Thoracic aorta (tissue), 2 donors: ENCODE measurements at places on chromosomes 2 and 18. TPM values are rescaled to one million over a fixed set of nuclear protein-coding genes. Genes with fewer than 3 reads are reported as not detected.

TEX44 gene
- not detected for total RNA-seq

ACMSD gene
- total RNA-seq: not detected

MAP2 gene
- 51.6 TPM for total RNA-seq

PDE11A gene
- 0.28 TPM for total RNA-seq

NOSTRIN gene
- total RNA-seq: 18.3 TPM

CDCA7 gene
- 4.9 TPM for total RNA-seq

DNA sequence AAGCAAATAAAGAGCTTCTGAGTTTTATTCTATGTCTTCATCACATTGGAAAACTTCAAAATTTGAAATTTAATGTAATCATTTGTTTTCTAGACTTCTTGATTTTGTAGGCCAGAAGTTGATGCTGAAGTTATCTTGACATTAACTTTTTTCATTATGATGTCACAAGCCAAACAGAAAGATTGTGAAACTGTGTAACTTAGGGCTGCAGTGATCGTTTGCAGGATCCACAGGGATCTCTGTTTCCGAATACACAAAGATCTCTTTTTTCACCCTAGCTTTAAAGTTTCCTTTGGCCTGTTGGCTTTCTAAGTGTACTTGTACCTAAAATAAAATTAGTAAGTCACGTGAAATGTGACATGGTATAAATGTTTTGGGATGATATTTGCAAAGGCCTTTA is 594.9 kb upstream of the CDH2 start:
- H3K4me1 ChIP-seq: peaks cover 7% of the 10 kb centered on the region
- no peak overlapping the region for H3K27ac ChIP-seq
- H3K27me3 ChIP-seq: no peaks in the 10 kb centered on the region
- H3K4me3 ChIP-seq: peak overlapping the region; percentile 54

- peaks cover 46% of the 10 kb centered on the region for H3K27me3 ChIP-seq
- no peak overlapping the region for H3K27ac ChIP-seq
- peaks cover 3% of the 10 kb centered on the region for H3K4me1 ChIP-seq
- no peak for DNase-seq
- peak overlapping the region; percentile 58 for H3K4me3 ChIP-seq
These were observed 7.6 kb downstream of the TBR1 start for GRCh38 chr2:161423421-161424393.

DNA sequence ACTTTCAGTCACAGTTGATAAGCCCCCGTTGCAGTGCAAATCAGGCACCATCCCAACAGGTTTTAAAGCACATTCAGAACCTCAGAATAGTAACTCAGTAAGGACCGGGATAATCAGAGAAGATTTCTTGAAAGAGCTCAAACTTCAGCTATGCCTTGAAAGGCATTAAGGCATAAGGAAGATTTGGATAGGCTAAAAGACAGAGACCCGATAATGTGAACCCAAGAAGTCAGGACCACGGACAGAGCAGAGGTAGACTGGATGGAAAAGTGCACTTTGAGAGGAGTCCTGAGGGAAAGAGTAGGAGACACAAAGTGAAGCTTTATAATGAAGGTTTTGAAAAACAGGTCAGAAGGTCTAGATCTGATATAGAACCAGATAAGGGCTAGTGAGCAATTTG is 36.9 kb upstream of the KLF7 start:
- H3K27ac ChIP-seq: no peak overlapping the region
- no peaks in the 10 kb centered on the region for H3K4me1 ChIP-seq
- no peak for DNase-seq
- H3K4me3 ChIP-seq: no peak overlapping the region
- no peaks in the 10 kb centered on the region for H3K27me3 ChIP-seq

DNA sequence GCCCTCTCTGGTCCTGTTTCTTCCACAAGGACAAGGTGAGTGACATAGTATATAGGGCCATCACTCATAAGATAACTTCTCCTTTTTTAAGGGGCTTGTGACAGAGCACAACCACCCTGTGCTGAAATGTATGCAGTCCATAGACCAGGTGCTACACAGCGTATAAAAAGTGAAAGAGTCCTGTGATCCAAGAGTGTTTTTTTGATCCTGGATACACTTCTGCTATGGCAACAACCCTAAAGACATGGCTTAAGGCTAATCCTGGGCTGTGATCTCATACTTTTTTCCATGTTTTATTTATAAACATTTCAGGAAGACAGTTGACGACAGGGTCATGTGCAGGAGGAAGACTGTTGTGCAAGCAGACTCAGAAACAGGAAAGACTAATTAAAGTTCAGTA is 400.5 kb upstream of the TCF4 start:
- no peaks in the 10 kb centered on the region for H3K4me1 ChIP-seq
- H3K27ac ChIP-seq: no peak overlapping the region
- no peaks in the 10 kb centered on the region for H3K27me3 ChIP-seq
- no peaks in the 10 kb centered on the region for H3K36me3 ChIP-seq

GRCh38 chr2:173148520-173148919 is 72.9 kb downstream of the MAP3K20 start:
- no peaks in the 10 kb centered on the region for H3K27me3 ChIP-seq
- no peak for DNase-seq
- no peaks in the 10 kb centered on the region for H3K36me3 ChIP-seq
- peaks cover 13% of the 10 kb centered on the region for H3K4me1 ChIP-seq
- H3K27ac ChIP-seq: no peak overlapping the region

DNA sequence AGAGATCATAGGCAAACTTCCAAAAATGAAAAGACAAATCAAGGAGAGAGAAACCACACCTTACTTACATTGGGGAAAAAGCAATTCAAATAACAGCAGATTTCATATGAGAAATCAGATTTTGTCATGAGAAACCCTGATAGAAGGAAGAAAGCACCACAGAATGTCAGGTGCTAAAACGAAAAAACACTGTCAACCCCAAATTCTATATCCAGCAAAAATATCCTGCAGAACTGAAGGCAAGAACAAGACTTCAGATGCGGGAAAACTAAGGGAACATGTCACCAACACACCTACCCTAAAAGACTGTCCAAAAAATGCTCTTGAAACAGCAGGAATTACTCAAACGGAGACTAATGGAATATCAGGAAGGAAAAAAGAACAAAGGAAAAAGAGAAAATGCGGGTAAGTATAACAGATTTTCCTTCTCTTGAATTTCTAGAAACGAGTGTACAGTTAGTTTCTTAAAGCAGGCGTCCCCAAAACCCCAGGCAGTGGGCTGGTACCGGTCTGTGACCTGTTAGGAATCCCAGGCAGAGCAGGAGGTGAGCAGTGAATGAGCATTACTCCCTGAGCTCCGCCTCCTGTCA is 7.3 kb upstream of the ID2 start:
- H3K27me3 ChIP-seq: no peaks in the 10 kb centered on the region
- no peak for DNase-seq
- no peak overlapping the region for H3K27ac ChIP-seq
- no peaks in the 10 kb centered on the region for H3K36me3 ChIP-seq
- no peak overlapping the region for H3K4me3 ChIP-seq
- H3K4me1 ChIP-seq: peaks cover 11% of the 10 kb centered on the region

- no peaks in the 10 kb centered on the region for H3K27me3 ChIP-seq
- H3K4me1 ChIP-seq: peaks cover 41% of the 10 kb centered on the region
- DNase-seq: no peak
- no peak overlapping the region for H3K27ac ChIP-seq
These were observed 21.9 kb downstream of the CAB39 start for GRCh38 chr2:230734247-230735175.

- H3K4me3 ChIP-seq: peak overlapping the region; percentile 79
- H3K4me1 ChIP-seq: peaks cover 12% of the 10 kb centered on the region
- H3K27ac ChIP-seq: peak overlapping the region; percentile 97
- H3K36me3 ChIP-seq: peaks cover 33% of the 10 kb centered on the region
- no peak for DNase-seq
- H3K27me3 ChIP-seq: no peaks in the 10 kb centered on the region
These were observed 850 bp downstream of the DNAJB2 start for GRCh38 chr2:219279916-219280516.

- no peak overlapping the region for H3K27ac ChIP-seq
- no peaks in the 10 kb centered on the region for H3K36me3 ChIP-seq
- no peaks in the 10 kb centered on the region for H3K27me3 ChIP-seq
- H3K4me1 ChIP-seq: peaks cover 6% of the 10 kb centered on the region
These were observed 216.1 kb upstream of the SETBP1 start for GRCh38 chr18:44464398-44465180.

GRCh38 chr2:237529452-237530402 is 36.6 kb upstream of the PRLH start:
- H3K36me3 ChIP-seq: no peaks in the 10 kb centered on the region
- DNase-seq: no peak
- H3K27me3 ChIP-seq: no peaks in the 10 kb centered on the region
- H3K4me3 ChIP-seq: no peak overlapping the region
